ENCODE measurements at places on chromosomes 16 and 17. TPM values are rescaled to one million over a fixed set of nuclear protein-coding genes. Genes with fewer than 3 reads are reported as not detected.

GRCh38 chr16:68377221-68377620 is 66.4 kb downstream of the PRMT7 start:
- DNase-seq: no peak

- no peak for DNase-seq
Observed at GRCh38 chr17:75325827-75326225, 36.6 kb upstream of the SLC25A19 start.

Gene HOXB5
- total RNA-seq: 2.0 TPM

Gene ZNF597
- 3.2 TPM for total RNA-seq

Gene AOC3
- total RNA-seq: 0.41 TPM

DNA sequence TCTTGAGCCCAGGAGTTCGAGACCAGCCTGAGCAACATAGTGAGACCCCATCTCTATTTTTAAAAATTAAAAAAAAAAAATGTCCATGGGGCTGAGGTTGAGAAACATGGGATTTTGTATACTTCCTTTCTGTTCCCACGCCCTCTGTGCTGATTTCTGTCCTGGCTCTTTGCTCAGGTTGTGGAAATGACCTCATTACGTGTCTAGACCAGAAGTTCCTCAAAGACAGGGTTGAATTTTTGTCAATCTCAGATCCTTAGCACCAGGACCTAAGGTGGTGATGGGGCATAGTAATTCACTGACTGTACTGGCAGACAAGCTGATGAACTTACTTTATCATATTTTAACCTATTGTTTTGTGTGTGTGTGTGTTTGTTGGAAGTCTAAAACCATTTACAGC is 11.2 kb upstream of the HNF1B start:
- no peak for DNase-seq

Gene CCDC137
- 21.7 TPM for total RNA-seq
